ENCODE measurements at places on chromosomes 3 and 15.

- DNase-seq, result no peak
Measured at GRCh38 chr3:54772051-54772450, 155.8 kb downstream of the LRTM1 start.

DNA sequence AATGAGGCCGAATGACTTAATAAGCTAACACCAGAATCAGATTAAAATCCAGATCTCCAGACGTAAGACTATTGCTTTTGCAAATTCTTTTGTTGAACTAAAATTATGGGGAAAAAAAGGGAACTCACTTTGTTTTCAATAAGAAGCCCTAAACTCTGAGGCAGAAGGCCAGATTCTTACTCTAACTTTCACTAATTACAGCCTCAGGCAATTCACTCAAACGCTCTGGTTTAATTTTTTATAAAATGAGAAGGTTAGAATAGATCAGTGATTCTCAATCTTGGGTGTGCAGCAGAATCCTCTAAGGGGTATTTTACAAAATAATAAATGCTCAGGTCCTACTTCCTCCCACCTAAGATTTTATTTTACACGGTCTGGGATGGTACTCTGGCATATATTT, 38.1 kb downstream of the C3orf70 start:
- no peak for DNase-seq

GRCh38 chr3:139546772-139547171, 7.2 kb upstream of the RBP1 start:
- no peak for DNase-seq

DNA sequence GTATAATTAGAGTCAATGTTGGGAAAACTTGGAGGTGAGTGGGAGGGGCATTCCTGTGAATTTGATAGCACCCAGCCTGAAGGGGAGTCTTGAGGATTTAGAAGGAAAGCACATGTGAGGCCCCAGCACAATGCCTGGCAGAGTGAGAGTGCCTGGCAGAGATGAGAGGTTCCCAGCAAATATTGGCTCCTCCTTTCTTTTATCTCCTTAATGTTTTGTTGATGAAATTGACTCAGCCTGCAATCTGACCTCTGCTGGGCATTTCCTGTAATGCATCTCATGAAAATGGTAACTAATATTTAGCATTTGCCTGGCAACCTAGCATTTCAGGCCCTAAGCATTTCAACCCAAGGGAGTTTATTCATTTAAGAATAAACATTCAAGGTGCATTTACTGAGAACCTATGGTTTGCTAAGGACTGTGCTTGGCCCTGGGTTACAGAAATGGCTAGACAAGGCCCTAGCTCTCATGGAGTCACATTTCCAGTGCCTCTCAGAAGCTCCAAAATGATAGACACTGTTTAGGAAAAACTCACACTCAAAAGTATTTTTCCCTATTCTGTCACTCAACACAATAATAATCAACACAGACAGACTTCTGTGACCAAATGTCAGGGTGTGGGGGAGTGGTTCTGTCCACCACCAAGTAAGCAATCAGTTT, 19.0 kb downstream of the PDHB start:
- DNase-seq, result peak; percentile 65

GRCh38 chr3:78645628-78646310, 1122.0 kb downstream of the ROBO1 start:
- no peak for DNase-seq

DNA sequence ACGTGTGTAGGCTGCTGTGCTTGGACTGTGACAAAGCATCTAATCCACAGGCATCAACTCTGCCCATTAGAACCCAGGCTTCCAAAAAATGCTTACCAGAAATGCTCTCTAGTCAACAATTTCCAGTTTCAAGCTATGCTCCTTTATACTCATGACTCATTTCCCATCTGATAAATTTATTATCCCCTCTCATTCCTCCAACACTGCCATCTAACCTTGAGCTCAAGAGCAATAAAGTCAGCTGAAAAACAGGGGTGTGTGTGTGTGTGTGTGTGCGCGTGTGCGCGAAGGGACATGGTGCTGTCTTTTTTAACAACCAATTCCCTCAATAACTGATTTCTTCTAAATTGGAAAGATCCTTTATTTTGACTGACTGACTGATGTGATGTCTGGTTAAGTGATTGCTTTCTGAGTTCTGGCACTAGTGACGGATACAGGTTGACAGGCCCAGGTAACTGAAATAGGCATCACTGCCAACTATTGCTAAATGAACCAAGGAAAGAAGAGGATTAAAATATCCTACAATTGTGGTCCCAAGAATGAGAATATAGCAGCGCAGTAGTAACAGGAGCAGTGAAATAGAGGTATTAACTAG, 405.5 kb downstream of the ZNF385D start:
- no peak for DNase-seq

DNA sequence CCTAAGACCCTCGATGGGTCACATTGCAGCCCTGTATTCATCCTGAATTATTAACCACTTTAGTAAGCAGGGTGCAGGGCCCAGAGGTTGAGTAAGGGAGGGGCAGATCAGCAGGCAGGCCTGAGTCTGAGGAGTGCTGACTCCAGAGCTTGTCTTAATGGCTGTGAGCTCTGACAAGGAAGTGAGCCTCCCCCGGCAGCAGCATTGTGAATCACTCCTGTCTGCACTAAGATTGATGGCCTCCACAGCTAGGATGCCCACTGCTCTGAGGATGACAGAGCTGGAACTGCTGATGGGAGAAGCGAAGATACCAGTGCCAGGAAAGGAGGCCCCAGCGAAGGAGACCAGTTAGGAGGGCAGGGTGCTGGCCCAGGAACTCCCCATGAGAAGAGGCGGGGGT, 46.5 kb upstream of the CCDC174 start:
- DNase-seq, result no peak

DNA sequence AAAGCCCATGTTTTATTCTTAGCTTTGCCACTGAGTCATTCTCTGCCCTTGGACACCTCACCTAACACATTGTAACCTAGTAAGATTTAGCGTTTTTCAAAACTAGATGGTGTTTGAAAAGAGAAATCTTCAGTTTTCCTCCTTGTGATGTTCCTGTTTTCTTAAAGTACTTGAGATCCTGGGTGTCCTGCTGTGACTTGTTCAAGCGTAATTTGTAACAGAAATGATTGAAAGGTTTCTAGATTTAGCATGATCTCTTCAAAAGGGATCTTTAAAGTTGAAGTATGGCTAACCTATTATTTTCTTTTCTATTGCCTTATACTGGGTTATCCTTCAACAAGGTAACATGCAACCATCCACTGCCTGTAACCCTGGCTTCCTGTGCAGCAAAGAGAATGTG, 32.6 kb upstream of the SPATA16 start:
- no peak for DNase-seq

GRCh38 chr15:97045666-97046421, 715.3 kb downstream of the NR2F2 start:
- no peak for DNase-seq

DNA sequence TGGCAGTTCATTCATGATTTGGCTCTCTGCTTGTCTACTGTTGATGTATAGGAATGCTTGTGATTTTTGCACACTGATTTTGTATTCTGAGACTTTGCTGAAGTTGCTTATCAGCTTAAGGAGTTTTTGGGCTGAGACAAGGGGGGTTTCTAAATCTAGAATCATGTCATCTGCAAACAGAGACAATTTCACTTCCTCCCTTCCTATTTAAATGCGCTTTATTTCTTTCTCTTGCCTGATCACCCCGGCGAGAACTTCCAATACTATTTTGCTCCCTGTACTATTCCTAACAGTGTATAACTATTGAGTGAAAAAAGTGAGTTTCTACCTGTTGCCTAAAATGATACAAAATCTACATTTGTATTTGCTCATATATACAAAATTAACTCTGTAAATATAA, 128.3 kb downstream of the ULK4 start:
- DNase-seq, result no peak

DNA sequence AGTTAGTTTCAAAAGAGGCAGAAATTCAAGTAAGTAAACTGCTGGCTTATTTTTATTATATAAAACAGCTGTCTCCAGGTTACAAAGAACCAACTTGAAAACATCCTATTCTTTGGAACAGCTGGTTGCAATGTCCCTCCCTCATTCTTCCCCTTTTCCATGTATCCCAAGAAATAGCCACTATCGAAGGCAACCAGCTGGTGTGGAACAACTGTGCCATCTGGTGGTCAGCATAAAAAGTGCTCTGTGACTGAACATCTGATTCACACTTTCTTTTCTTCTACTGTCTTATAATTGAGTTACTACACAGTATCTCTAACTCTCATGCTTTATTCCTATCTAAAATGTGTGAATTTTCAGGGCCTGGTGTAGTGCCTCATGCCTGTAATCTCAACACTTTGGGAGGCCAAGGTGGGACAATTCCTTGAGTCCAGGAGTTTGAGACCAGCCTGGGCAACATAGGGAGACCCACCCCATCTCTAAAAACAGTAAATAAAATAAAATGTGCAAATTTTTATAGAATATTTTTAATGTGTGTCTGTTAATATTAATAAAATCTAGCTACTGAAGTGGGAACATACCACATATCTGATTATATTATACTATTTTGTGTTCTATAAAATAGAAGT, 9.6 kb downstream of the OSBPL11 start:
- no peak for DNase-seq

DNA sequence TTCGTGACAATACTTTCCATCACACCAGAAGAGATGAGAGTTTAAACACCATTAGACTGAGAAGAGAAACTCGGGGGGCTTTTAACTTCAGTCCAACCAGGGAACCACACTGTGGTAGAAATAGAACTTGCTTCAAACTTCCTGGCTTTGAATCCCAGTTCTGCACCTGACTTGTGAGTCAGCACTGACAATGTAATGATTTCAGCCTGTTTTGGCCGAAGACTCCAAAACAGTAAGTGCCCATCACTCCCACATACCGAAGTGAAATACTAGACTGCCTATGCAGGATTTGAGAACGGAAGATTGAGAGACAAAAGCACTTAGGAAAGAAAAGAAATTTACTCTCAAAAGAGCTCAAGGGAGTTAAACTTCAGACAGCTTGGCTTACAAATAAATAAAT, 27.0 kb downstream of the C2CD4B start:
- no peak for DNase-seq

DNA sequence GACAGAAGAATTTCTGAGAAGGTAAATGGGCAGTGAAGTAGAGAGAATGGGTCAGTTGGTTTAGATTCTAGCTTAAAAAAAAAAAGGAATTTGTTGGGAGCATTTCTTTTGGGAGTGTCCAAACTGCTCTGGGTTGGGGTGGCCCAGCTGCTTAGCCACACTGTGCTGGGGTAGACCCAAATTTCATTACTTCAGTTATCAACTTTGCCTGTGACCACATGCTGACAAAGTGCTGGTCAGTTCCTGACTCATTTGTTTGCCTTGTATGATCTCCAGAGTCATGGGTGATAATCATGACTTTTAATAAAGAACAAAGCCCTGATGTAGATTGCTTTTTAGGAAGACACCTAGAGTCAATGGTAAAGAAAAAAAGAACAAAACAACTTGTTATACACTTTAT, 121.5 kb upstream of the FGF7 start:
- no peak for DNase-seq

DNA sequence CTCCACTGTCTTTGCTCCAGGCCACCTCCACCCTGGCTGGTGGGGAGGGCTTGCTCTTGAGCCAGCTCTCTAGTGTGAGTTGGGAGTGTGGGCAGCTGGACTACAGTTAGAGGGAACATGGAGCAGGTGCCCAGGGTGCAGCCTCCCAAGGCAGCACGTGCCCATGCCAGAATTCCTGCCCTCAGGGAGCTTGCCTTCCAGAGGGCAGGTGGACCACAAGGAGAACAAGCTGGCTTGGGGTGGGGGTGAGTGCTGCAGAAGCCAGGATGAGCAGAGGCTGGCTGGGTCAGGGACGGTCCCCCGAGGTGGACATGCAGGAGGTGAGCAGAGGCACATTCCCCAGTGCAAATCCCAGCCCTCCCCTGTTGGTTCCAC, 89.5 kb downstream of the VGLL4 start:
- DNase-seq, result peak; percentile 82

DNA sequence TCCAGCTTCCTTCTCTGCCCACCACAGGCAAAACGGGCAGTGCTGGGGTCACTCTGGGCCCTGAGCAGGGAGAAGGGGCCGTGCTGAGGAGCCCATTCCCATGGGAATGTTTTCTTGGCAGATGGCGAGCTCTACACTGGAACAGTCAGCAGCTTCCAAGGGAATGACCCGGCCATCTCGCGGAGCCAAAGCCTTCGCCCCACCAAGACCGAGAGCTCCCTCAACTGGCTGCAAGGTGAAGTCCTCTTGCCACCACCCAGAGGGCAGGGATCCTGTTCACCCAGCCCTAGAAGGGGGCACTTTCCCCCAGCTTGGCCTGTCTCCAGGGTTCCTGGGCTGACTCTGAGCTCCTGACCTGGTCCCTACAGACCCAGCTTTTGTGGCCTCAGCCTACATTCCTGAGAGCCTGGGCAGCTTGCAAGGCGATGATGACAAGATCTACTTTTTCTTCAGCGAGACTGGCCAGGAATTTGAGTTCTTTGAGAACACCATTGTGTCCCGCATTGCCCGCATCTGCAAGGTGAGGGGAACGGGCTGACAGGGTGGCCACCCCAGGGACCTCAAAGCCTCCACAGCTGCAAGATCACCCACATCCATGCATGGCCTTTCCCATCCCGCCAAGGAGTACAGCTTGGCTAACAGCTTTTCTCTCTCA, 12.4 kb downstream of the CIB1 start:
- DNase-seq, result peak; percentile 72

GRCh38 chr3:190175490-190175889, 54.8 kb upstream of the P3H2 start:
- no peak for DNase-seq

- no peak for DNase-seq
Measured at GRCh38 chr3:15342945-15343344, 10.6 kb upstream of the SH3BP5 start.

- no peak for DNase-seq
Measured at GRCh38 chr3:129689036-129689435, 82.6 kb upstream of the PLXND1 start.

DNA sequence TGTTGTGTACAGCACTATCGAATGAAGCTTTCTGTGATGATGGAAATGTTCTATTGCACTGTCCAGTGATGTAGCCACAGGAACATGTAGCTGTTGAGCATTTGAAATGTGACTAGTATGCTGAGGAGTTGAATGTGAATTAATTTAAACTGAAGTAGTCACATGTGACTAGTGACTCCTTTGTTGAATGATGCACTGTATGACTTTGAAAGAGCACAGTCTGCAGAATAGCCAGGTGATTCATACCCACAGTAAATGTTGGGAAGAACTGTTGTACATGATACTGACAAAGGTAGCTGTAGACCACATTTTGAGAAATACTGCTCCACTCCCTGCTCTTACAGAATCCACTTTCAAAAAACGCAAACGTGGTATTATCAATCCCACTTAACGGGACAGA, 34.0 kb upstream of the ACTL6A start:
- no peak for DNase-seq

All from posterior cingulate gyrus (tissue), 11 donors.